Sciatic nerve (tissue), 2 donors: ENCODE measurements at places on chromosomes 7 and 10.

- no peak for DNase-seq
Measured at GRCh38 chr7:24283554-24283896, 465 bp upstream of the NPY start.

DNA sequence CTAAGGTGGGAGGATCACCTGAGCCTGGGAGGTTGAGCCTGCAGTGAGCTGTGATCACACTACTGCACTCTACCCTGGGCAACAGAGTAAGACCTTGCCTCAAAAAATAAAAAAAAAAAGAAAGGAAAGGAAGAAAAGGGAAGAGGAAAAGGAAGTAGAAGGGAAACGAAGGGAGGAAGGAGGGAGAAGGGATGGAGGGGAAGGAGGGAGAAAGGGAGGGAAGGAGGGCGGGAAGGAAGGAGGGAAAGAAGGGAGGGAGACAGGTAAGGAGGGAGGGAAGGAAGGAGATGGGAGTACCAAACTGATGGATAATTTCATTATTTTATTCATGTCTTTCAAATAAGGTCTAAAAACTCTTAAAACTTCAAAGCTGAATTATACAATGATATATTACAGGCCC is 106.3 kb downstream of the KMT2C start:
- no peak for DNase-seq

DNA sequence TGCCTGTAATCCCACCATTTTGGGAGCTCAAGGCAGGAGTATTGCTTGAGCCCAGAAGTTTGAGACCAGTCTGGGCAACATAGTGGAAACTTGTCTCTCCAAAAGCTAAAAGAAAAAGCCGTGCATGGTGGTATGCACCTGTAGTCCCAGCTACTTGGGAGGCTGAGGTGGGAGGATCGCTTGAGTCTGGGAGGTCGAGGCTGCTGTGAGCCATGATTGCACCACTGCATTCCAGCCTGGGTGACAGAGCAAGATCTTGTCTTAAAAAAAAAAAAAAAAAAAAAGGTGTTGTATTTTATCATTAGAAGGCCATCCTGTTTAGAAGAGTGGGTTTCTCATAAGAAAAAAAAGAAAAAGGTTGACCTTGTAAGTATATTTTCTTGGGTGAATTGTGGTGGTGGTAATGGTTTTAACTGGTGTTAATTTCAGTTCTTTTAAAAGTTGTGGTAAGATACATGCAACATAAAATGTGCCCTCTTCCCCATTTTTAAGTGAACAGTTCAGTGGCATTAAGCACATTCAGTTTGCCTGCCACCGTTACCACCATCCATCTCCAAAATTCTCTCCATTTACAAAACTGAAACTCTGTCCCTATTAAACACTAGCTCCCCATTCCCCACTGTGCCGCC is 34.7 kb downstream of the GRIFIN start:
- DNase-seq = no peak

GRCh38 chr10:51397695-51398094 is 301.7 kb downstream of the CSTF2T start:
- DNase-seq = no peak

DNA sequence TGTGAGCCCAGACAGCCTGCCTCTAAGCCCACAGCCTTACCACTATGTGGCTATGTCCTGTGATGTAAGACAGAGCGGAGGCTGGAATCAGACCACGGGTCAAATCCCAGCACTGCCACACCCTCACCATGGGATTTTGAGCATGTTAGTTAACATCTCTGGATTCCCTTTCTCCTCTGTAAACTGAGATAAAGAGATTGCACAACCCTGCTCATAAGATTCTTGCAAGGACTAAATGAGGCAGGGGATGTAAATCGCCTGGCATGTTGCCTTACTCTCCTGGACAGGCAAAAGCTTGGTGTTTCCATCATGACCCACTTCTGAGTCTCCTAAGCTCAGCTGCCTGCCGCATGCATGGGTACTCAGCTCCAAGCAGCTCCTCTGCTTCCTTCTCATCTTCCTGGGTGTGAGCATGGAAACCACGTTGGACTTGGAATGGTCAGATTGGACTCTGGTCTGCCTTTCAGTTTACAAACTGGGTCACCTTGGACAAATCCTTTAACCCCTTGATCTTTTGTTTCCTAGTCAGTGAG is 41.3 kb upstream of the MTURN start:
- DNase-seq = peak; percentile 62

DNA sequence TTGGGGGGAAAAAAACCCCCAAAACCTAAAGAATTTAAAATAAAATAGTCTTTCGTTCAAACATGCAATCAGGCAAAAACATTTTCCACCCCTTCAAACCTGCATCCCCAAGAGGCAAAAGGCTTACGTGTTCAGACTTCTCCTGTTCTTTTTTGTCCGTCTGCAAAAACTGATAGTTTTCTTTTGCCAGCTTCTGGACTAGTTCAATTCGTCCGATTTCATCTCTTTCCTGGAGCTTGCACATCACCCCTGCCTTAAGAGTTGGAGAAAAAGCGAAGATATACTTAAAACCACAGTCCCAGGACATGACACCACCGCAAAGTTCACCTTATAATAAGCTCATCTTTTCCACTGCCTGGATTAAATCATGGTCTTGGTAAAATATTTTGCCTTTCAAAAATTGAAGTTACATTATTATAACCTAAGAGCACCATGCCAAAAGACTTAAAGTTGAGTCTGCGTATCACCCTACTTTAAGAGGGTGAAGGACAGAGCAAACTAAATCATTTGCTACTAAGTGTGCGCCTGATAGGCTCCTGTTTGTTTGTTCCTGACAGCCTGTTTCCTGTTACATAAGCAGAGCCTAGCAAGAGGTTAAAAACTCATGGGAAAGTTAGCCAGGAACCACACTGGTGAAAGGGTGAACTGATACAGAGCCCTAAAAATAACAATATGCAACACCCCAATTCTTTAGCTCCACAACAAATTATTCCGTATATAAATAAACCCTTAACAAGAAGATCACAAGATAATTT is 137.0 kb downstream of the RAPGEF5 start:
- no peak for DNase-seq

DNA sequence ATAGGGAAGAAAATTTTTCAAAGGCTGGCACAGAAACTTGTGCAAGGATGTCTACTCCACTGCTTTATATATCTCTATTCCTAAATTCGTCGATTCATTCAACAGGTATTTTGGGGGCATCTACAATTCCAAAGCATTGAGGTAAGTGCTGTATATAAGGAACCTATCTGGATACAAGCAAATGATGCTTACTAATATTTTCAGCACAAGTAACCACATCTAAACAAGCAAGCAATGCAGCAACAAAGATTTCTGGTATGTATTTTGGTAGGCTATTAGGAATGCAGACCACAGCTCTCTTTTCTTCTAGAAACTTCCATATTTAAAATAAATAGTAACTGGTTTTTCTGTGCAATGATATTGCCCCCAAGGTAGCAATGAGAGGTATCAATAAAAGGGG is 183.9 kb downstream of the SGMS1 start:
- DNase-seq = no peak

GRCh38 chr10:128916383-128916782 is 550.7 kb upstream of the MGMT start:
- DNase-seq = no peak

GRCh38 chr7:43116451-43116850 is 4.0 kb downstream of the HECW1 start:
- no peak for DNase-seq

GRCh38 chr10:85262992-85263391 is 934.6 kb downstream of the CCSER2 start:
- no peak for DNase-seq

DNA sequence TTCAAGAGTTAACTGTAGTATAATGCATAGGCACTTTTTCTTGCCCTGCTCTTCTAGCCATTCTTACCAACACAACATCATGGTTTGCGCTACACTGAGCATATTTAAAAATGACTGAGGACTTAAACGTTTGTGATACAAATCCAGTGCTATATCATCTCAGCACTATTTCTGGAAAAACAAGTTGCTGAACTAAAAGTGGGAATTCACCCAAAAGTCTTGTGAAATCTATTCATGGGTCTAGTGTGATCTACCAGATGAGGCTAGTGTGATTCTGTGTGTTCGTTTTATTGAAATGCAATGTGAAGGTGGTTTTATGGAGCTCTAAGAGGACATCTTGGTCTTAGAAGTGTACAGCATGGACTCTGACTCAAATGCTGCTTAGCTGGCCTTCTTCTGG is 584.6 kb upstream of the POM121L12 start:
- no peak for DNase-seq

- DNase-seq = peak; percentile 86
Measured at GRCh38 chr10:80535671-80536360, 1.9 kb upstream of the SH2D4B start.

GRCh38 chr10:100829933-100830727 is 82.6 kb upstream of the SLF2 start:
- no peak for DNase-seq

- DNase-seq = no peak
Measured at GRCh38 chr7:131110297-131111080, 217.2 kb upstream of the MKLN1 start.

GRCh38 chr7:76054123-76055120 is 6.5 kb downstream of the MDH2 start:
- no peak for DNase-seq

- DNase-seq = no peak
Measured at GRCh38 chr10:75352650-75353049, 48.9 kb downstream of the ZNF503 start.

- DNase-seq = no peak
Measured at GRCh38 chr7:26995666-26996065, 100.1 kb downstream of the HOXA1 start.

DNA sequence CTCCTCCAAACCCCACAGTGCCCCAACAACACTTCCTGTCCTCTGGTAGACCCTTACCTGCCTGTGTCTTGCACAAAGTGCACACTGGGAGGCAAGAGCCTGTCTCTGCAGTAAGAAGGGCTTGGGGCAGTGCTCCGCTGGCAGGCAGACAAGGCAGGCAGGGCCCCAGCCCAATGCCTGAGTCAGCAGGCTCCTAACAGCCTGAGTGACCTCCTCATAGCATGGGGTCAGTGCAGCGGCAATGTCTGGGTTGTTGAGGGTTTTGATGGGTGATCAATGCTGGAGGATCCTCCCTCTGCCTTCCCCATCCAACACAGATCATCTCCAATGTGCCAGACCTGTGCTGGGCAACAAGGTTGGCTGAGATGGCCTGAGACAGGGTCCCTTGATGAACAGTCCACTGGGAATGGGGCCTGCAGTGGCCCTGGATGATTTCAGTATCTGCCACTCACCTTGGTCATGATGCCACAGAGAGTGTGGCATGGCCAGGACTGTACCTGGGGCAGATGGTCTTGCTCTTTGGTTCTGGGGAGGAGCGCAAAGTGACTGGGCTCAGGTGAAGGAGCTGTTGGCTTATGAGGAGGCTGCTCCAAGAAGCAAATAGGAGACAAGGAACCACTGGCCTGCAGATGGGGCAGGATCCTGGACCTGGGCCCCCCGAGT is 55.6 kb upstream of the CAMK2B start:
- no peak for DNase-seq

GRCh38 chr7:77859343-77859742 is 60.8 kb downstream of the PHTF2 start:
- no peak for DNase-seq

GRCh38 chr10:93746844-93747284 is 10.9 kb upstream of the LGI1 start:
- no peak for DNase-seq

DNA sequence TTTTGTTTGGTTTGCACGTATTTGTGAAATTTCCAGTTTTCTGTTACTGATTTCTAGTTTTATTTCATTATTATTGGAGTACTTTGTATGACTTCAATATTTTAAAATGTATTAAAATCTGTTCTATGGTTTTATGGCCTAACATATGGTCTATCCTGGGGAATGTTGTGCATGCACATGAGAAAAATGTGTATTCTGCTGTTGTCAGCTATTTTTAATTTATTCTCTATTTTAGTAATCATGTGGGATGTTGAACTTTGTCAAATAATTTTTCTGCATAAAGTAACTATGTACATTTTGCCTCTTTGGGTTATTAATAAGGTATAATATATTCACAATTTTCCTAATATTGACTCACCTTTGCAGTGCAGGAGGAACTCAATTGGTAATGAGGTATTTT is 46.7 kb downstream of the EBLN1 start:
- no peak for DNase-seq

DNA sequence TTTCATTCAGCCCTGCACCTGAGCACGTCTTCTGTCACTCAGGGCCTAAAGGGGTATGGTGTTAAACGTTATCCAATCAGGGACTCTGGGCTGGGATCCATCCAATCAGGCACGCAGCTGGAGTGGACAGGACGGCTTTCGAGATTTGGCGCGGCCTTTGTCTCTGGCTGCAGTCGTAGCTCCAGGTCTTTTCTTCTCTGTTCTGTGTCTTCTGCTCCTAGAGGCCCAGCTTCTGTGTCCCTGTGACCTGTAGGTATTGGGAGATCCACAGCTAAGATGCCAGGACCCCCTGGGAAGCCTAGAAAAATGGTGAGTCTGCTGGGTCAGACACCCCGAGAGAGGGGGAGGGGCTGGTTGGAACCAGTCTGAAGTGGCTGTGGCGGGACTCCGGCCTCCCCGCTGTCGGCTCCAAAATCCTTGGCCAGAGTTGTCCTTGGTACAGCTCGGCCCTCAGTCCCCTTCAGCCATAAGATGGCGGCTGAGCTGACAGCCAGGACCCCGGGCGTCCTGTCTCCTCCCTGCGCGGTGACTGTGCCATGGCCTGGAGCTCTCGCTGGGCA is 11.7 kb upstream of the ZNF680 start:
- no peak for DNase-seq

- no peak for DNase-seq
Measured at GRCh38 chr10:12543589-12543988, 194.2 kb downstream of the CAMK1D start.

DNA sequence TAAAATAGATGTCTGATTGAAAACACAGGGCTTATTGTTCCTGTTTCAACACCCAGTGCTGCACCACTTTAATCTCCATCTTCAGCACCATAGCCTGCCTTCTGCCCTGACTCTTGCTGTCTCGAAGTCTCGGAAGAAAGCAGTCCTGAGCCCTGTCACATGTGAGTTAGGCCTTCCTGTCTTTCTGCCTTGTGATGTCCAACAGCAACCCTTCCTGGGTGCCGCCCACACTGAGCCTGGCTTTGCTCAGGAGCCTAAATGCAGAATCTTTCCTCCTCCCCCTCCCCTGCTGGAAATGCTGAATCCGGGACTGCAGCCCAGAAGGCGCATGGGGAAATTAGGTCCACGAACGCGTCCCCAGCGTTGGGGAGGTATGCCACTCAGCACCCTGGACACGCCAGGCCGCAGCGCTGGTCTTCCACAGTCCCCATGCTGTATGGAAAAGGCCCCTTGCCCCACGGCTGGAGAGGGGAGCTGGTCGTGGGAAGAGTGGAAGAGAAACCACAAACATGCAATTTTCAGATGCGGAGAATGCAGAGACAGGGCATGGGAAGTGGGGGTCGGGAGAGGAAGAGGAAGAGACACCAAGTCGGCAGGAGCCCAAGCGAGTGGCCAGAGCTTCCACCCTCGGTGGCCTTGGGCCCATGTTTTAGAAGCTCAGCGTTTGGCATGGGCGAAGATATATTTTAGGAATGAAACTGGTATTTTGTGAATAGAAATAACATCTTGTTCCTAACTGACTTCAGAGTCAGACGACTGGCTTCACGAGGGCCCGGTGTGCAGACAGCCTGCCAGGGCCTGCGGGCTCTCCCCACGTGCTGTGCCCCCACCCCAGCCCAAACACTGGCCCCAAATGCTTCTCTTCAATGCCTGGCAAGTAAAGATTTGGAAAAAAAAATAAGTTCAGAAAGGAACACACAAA is 656.1 kb upstream of the FOXK1 start:
- no peak for DNase-seq
